Stimulated activated CD4-positive, alpha-beta T cell treated with anti-CD3 and anti-CD28 coated beads, Interleukin-4, amount 100 ng/mL, for 1 hour (primary cell): ENCODE measurements at places on chromosomes 1 and 21.

DNA sequence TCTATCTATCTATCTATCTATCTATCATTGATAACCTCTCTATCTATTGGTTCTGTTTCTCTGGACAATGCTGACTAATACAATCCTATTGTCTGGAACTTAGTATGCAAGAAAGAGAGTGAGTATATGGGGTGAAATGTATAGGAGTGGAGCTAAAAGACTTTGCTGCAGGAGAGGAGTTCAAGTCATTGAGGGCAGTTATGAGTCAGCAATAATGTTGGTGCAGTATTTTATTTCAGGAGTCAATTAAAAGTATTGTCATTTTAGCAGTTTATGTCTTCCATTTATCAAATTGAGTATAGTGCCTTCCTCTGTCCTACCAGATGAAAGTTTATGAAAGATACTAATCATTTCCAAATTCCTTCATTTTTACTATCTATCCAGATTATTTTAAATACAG, 55.8 kb downstream of the MAP3K7CL start:
- DNase-seq = no peak

GRCh38 chr1:50357186-50357585, 66.1 kb downstream of the DMRTA2 start:
- no peak for DNase-seq

DNA sequence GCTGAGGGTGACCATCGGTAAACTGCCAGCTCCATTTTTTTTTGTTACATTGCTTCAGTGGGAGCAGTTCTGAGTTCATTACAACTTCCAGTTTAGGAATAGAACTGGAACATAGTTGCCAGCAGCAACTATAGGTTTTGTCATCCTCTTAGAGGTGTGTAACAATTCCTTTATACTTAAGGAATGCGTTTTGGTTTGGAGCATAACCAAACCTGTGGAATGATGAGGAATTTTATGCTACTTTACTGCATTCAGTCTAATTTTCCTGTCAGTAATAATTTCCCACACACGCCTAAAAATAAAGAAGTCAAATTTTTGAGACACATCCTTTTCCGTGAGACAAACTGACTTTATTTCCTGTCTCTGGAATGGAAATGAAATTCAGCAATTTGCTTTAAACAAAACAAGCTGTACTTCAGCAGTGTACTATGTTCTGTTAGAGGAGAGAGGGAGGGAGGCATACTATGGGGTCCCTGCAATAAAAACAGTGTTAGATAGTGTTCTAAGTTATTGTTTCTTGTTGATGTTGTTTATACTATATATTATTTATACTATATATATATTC, 4.8 kb upstream of the AMPD1 start:
- DNase-seq = no peak

DNA sequence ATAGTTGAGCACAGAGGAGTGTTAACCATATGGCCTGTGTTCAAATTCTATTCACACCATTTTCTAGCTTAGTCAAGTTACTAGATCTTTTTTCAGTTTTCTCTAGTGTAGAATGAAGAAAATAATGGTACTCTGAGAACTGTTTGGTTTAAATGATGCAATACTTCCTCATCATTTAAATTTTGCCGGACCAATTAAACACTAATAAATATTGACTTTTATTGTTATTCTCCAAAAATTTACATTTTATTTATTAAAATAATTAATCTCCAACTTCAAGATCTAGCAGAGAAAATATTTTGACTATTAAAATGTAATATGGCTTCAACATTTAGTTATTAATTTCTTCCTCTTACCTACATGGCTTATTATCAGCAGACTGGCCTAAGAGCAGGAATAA, 123.1 kb downstream of the OLFM3 start:
- no peak for DNase-seq

DNA sequence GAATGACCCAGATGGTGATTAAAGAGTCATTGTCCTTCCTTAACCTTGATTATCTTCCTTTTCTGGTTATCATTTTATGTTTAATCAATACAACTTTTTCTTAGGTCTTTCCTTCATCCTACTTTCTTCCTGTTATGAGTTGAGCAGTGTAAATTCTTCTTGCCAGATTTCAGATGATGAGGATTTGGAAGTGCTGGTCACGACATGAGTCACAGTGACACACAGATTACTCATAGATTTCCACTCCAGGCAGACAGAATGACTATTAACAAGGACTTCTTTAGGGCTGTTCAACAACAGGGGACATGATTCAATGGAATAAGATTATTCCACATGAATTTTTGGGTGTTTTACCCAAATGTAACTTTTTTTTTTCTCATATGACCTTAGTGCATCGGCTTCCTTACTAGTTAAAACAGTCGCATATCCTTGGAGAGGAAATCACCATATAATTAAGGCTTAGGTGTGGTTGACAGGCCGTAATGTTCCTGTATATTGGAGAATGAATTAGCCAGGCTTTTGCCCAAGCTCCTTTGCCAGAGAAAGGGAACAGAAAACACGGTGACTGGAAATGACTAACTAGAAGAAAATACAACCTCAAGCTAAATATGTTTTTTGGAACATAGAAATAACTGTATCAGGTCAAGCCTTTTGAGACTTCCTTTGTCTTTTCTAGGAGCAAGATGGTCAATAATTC, 44.2 kb downstream of the PRRX1 start:
- no peak for DNase-seq

GRCh38 chr1:106700211-106700610, 356.3 kb upstream of the PRMT6 start:
- no peak for DNase-seq

DNA sequence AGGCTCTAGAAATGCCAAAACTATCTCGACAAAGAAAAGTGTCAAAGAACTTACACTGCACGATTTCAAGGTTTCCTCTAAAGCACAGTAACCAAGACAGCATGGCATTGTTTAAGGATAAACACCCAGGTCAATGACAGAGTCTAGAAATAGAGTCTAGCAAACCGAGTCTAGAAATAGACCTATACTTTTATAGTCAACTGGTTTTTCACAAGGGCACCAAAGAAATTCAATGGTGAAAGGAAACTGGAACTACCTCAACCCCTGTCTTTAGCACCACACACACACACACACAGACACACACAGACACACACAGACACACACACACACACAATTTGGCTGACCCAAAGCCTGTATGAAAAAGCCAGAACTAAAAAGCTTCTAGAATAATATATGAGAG, 67.1 kb upstream of the PGBD5 start:
- no peak for DNase-seq

DNA sequence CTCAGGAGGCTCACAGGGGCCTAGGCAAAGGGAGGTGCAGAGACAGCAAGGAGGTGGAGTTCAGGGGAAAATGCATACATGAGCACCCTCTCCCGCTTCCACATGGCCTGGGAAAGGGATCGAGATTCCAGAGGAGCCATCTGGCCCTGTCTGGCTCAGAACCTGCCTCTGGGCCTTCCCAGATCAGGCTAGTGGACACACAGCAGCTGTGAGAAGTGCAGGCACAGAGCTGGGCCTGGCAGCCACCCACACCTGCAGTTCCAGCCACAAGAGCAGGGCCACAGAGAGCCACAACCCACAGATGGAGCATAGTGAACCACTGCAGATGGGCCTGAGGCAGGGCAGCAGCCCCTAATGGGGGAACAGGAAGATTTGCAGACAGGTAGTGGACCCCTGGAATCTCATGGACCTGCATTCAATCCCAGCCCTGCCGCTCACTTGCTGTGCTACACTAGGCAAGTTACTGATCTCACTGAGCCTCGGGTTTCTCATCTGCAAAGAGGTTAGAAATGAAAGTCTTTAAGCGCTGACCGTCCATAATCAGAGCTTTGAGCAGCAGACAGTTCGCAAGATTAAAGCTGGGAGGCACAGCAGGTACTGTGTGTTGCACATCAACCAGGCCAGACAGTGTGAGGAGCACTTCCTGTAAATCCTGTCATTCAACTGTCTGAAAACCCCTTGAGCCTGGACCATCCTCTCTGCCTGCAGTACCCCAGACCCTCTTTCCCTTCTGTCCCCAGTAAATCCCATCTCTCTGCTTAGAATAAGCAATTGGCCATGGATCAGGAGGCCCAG, 58.0 kb downstream of the MATN1 start:
- DNase-seq = no peak

DNA sequence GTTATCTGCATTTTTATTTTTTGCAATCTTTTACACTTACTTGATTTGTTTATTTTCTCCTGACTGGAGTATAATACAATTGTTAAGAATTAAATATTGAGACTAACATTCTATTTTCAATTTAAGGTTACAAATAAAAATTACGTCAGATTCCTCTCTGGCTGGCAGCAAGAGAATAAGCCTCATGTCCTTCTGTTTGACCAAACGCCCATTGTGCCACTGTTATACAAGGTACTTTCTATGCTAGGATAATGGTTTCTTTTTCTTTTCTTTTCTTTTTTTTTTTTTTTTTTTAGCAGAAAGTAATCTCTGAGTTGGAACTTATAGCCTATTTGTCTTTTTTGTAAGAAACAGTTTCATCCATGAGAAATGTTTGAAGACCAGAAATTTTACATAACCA, 20.0 kb downstream of the DNAJC16 start:
- DNase-seq = no peak

- no peak for DNase-seq
These were observed 282.8 kb upstream of the PROX1 start for GRCh38 chr1:213704941-213705340.
